Activated B cell treated with CpG ODN at 0.5 μM for 24 hours (primary cell): ENCODE measurements at places on chromosomes 4 and X. TPM values are rescaled to one million over a fixed set of nuclear protein-coding genes. Genes with fewer than 3 reads are reported as not detected.

The FAM53A gene
- total RNA-seq, result 0.81 and 1.2 TPM in 2 replicates

The MFAP3L gene
- total RNA-seq, result 0.44 and 1.0 TPM in 2 replicates

The L1CAM gene
- 7.3 and 11.0 TPM in 2 replicates for total RNA-seq

The ACE2 gene
- not detected in 2 replicates for total RNA-seq
